AG20443 (cell line): ENCODE measurements at places on chromosomes 11 and 22.

DNA sequence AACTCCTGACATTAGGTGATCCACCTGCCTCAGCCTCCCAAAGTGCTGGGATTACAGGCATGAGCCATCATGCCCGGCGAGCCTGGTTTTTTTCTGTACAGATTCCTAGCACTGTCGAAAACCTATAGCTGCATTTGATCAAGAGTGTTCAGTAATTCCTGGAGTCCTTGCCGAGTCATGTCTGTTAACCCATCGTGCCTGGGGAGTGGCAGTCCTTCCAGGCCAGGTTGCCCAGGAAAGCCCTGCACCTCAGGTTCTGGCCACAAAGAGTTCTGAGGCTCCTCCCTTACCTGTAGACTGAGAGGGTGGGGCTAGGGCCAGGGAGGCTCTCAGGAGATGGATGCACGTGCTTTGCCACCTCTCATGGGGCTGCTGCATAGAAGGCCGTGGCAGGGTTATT lies 17.0 kb downstream of the YDJC start:
- no peak for DNase-seq

GRCh38 chr11:63554877-63555223 lies 8.3 kb downstream of the PLAAT2 start:
- no peak for DNase-seq

DNA sequence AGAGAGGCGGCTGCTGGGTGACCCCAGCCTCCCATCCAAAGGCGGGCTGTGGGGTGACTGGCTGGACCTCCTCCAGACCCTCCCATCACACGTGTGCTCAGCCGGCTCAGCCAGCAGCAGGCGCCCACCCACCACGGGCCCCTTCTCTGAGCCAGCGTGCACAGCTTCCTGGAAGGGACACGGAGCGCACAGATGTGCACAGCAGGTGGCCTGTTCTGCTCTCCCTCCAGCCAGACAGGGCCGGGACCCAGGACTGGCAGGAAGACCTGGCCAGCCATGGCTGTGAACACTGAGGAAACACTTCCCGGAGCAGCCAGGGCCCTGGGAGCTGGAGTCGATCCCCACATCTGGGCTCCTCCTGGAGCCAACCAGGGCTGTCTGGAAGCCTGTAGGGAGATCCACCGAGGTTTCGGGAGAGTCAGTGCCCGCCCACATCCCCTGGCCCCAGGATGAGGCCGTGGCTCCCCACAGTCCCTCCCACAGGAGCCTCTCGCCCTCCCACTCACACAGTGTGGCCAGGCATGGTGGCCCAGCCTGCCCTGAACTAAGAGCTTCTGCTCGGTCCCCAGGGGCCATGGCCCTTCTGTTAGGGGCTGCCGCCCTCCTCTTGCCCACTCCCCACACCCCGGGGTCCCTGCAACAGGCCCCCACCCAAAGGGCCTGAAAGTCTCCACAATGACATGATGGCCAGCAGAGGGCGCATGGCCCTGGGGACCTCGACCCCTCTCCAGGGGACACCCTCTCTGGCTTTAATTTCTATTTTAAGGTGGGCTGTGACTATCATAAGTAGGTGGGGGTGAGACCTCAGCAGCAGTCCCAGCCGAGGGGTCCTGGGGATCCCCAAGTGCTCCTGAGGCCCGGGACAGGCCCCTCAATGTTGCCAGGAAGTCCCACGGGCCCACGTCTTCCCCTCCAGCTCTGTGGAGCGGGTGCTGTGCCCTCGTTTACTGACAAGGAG lies 90.6 kb upstream of the FGF3 start:
- no peak for DNase-seq

- DNase-seq = no peak
These were observed 49.0 kb upstream of the BMAL1 start for GRCh38 chr11:13228572-13228971.
